Stimulated activated CD8-positive, alpha-beta memory T cell treated with anti-CD3 and anti-CD28 coated beads, Interleukin-7, amount 100 ng/mL, for 1 hour (primary cell): ENCODE measurements at places on chromosomes 16 and 17.

DNA sequence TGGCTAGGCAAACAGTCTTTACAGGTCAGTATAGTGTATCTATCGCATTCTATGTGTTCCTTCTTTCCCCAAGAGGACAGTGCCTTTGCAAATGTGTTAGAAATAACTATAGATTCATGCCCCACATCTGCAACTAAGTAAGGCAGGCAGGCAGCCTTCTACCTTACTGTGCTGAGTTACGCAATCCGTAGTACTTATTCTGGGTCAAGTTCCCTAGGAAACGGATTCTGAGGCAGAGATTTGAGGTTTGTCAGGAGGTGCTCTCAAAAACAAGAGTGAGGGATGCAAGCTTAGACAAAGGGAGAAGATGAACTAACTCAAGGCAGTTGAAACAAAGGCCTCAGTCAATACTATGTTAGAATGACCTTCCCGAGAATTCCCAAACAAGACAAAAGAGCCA lies 12.7 kb upstream of the ANKFY1 start:
- DNase-seq = no peak

- no peak for DNase-seq
Measured at GRCh38 chr16:85571813-85572619, 41.1 kb upstream of the GSE1 start.

- DNase-seq = no peak
Measured at GRCh38 chr17:43469145-43469544, 14.6 kb upstream of the DHX8 start.

DNA sequence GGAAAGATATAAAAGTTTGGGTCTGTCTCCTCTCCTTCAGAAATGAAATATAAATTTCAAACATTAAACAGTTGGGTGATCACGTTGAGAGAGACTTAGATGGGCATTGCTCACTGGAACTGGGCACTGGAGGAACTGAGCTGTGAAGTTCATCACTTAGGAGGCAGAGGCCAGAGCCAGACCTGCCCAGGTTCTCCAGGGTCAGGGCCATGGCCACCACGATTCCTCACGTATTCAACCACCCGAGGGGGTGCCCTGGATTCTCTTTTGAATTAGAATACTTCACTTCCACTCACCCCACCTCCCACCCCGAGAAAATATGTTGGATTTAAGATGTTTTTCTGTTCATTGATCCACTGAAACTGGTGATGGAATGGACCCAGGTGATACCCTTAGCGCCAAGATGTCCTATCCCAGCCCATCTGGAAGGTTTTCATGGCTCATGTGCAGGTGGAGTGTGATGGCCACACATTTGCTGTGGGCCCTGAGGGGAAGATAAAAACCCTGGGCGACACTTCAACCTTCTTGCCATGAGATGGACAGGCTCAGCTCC lies 6.1 kb downstream of the PRR29 start:
- DNase-seq = no peak

DNA sequence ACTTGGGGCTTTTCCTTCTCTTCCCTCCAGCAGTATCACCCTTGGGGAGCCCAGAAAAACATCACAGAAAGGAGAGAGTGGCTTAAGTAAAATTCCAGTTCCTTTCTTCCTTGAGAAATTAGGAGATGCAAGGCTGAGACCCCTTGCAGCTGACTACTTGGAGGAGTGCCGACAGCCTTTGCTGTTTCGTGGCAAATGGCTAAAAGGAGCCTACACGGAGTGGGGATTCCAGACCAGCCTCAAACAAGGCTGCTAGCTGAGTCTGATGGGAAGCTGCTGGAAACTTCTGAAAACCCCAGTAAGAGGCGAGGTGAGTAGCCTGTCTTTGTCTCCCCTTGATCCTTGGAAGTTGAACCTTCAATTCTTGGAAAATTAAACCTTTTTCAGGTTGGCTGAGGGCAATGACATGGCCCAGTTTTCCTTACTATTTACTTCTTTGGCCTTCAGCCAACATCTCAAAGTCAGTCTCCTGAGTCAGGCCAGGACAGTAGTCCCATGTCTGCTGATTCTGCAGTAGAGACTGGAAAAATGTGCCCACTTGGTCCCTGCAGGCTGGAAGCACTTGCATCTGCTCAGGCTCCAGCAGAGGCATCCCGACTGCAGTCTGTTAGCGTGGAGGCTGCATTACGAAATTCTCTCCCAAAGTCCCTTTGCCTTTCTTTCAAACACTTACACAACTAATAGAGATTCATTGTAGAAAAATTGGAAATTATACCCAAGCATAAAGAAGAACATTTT lies 23.4 kb downstream of the SMIM36 start:
- DNase-seq = no peak

DNA sequence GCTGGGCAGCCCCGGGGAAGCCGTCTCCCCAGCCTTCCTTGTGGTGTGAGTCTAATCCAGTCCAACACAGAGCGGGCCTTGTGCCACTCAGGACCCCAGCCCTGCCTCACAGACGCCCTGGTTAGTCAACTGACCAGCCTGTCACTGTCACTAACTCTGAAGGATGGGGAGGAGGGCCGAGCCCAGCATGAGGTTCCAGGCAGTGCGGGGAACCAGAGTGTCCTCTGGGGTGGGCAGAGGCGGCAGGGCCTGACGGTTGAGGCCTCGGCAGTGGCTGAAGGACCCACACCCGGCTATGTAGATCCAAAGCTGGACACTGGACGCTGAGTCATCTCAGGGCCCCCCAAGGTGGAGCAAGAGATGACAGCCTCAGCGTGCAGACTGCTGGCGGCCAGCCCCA lies 8.6 kb downstream of the RPUSD1 start:
- DNase-seq = no peak

DNA sequence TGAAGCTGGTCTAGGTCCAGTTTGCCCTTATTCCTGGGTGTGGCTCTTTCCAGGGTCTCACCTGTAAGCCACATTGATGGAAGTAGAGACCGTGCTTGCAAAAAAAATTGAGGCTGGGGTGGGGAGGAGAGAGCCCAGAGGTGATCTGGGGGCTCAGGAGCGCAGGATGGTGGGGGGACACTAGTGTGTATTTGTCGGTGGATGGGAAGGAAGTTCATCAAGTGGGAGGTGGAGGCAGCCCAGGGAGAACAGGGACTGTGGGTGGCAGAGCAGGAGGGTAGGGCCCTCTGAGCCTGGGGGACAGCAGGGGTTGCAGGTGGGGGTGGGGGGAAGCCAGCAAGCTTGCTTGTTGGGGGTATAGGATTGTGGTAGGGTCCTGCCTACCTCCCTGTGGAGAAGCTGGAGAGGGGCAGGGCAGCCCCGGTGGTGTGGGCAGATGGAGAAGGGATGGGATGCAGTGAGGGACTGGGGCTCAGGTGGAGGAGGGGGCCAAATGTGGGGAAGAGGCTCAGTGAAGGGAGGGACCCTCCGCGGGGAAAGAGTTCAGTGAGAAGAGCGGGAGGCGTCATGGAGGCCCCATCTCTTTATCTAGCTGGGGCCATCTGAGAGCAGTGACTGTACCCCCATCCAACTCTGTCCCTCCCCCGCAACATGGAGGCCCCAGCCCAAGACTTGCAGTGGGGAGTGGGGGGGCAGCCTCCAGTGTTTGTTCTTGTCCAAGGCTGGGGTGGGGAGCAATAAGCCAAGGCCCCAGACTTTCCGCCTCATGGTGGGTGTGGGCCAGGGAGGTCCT lies 17.2 kb upstream of the TMEM92 start:
- no peak for DNase-seq

GRCh38 chr17:42135664-42136653 lies 13.4 kb downstream of the HSPB9 start:
- DNase-seq = no peak
